ENCODE measurements at places on chromosomes 5 and 9. TPM values are rescaled to one million over a fixed set of nuclear protein-coding genes. Genes with fewer than 3 reads are reported as not detected.

RAI14 gene
- total RNA-seq: 8.6 TPM

POLE3 gene
- total RNA-seq: 20.7 TPM

HTR1A gene
- not detected for total RNA-seq

SMC2 gene
- 10.5 TPM for total RNA-seq

TPPP gene
- total RNA-seq: 1.1 TPM

RLN1 gene
- total RNA-seq: 1.5 TPM

DNAH5 gene
- under 0.01 TPM for total RNA-seq

MARCHF6 gene
- total RNA-seq: 108 TPM

CEP72 gene
- total RNA-seq: 1.9 TPM

PTGR1 gene
- total RNA-seq: 87.4 TPM

AP3B1 gene
- 45.8 TPM for total RNA-seq

FBP1 gene
- total RNA-seq: 160 TPM

SLC6A3 gene
- 0.16 TPM for total RNA-seq

ZNF483 gene
- total RNA-seq: 1.6 TPM

SPAG8 gene
- 1.8 TPM for total RNA-seq

PLAA gene
- total RNA-seq: 27.3 TPM

CD72 gene
- 4.6 TPM for total RNA-seq

PHYHD1 gene
- 16.1 TPM for total RNA-seq

TMOD1 gene
- total RNA-seq: 11.7 TPM

NDST1 gene
- 38.3 TPM for total RNA-seq

TCF7 gene
- 6.6 TPM for total RNA-seq

PAEP gene
- total RNA-seq: not detected

UBTD2 gene
- total RNA-seq: 20.9 TPM

ARSI gene
- total RNA-seq: 1.5 TPM

PCDHB3 gene
- total RNA-seq: 1.5 TPM

SEMA4D gene
- 6.0 TPM for total RNA-seq

LCN1 gene
- not detected for total RNA-seq

AJM1 gene
- total RNA-seq: 0.51 TPM

ANKRD34B gene
- total RNA-seq: not detected

LHX3 gene
- total RNA-seq: not detected

CCNJL gene
- total RNA-seq: 0.17 TPM

KLF4 gene
- total RNA-seq: 69.4 TPM

RGS7BP gene
- total RNA-seq: 2.6 TPM

CSF2 gene
- total RNA-seq: not detected

TMEFF1 gene
- total RNA-seq: 0.22 TPM

WDR36 gene
- 53.8 TPM for total RNA-seq

Data from subcutaneous adipose tissue (tissue), 4 donors.